ENCODE measurements at places on chromosomes 13 and 19.

GRCh38 chr19:18119717-18120105 lies 22.1 kb downstream of the MAST3 start:
- no peak for DNase-seq

DNA sequence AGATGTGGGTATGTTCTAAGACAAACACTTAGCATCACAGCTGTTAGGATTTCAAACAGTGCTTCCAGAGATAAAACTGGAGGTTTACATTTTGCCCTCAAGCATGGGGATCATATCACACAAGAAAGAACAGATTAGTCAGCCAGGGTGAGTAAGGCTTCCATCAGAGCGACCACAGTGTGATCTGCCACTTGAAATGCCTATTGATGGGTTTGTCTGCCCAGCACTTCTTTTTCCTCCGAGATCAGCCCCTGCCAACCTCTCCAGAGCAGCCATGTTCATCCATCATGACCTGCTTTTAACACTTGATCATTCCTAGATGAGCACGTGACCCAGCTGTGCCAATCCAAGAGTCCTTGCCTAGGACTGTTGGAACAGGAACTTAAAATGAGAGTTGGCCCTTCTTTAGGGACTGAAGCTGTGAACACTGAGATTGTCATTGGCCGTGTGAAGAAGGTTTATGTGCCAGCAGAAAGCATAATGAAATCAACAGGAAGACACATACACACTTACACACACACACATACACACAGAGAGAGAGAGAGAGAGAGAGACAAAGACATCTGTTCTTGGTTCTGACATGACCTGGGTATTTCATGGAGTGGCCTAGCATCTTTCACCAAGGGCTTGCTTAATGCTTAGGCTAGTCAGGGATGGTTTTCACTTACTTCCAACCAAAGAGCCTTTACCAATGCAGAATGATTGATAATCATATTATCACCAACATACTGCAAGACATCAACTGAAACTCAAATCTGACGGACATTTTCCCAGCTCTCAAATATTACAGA lies 5.2 kb upstream of the CEBPG start:
- DNase-seq: no peak

DNA sequence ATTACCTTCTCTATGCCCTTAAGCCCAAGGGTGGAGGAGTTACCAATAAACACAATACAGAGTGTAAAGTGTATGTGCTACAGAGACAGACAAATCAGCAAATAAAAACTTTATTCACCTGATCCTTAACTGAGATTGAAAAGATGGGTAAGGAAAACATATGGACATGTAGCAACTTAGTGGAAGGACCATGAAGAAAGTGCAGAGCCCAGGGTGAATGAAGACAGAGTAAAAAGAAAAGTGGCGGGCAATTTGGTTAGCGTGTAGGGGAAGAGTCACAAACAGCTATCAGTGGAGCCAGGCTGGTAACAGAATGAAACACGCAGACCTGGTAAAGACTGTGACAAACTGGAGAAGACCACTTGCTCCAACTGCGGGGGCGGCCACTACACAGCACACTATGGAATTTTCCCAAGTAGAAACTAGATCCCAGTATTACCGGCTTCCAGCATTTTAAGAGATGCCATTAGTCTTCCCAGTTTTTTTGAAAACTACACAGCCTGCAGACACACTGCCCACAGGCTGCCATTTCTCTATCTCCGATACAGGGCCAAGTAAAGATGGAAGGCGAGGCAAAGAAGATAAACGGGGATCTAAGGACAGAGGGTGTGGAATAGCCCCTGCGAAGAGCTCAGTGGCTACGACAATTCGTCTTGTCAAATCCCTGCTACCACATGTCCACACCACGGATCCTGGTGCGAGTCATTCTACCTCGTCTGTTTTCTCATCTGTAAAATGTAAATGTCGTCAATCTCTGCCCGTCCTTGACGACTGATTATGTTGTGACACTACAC lies 1.2 kb downstream of the UQCRFS1 start:
- DNase-seq: peak; percentile 12

DNA sequence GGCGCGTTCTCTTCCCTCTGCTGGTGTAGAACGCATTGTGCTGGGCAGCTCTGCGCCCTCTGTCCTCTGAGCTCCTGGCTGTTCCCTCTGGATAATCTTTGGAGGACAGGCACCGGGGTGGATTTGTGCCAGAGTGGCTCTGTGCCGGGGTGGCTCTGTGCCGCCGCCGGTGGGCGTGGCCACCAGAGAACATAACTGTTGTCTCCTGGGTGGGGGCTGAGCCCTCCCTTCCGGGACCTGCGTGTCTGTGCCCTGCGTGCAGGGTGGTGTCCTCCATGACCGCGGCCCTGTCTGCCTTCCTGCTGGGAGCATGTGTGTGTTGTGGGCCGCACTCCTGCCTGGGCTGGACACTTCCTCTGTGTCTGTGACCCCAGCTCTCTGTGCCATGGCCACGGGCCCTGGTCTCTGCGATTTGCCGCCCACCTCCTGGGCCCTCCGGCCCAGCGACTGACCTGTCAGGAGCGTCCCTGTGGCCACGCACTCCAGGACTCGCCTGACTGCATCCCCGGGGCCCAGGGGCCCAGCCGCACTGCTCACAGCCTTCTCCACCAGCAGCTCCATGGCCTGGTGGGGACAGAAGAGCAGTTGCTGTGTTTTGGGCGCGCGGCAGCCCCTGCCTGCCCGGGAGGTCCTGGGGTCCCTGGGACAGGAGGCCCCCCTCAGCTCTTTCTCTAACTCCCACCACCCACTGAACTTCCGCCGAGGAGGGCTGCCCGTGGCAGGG lies 22.4 kb upstream of the MATK start:
- no peak for DNase-seq
